ENCODE measurements at places on chromosomes 4 and X.

- DNase-seq = no peak
Observed at GRCh38 chr4:105496899-105497298, 23.0 kb upstream of the PPA2 start.

- no peak for DNase-seq
Observed at GRCh38 chr4:165383591-165384073, 4.8 kb downstream of the CPE start.

DNA sequence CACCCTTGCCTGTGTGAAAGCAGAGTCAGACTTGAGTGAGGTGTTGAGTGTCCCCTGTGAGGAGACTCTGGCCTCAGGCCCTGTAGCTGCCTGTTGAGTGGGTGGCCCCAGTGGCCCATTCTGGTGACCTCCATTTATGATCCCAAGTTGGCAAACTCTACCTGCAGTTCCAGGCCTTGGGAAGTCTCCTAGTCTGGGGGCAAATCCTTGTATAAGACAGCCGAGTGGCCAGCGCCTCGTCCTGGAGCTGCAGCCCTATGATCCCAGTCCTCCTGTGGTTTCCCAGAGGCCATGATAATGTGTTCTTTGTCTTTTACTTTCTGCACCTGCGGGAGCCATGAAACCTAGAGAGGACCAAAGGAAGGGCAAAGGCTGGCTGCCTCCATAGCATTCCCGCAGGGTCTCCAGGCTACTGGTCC, 58.7 kb downstream of the NBDY start:
- no peak for DNase-seq

- no peak for DNase-seq
Observed at GRCh38 chr4:158597879-158598596, 73.6 kb downstream of the C4orf46 start.

GRCh38 chrX:12245650-12246645, 107.7 kb downstream of the FRMPD4 start:
- no peak for DNase-seq

DNA sequence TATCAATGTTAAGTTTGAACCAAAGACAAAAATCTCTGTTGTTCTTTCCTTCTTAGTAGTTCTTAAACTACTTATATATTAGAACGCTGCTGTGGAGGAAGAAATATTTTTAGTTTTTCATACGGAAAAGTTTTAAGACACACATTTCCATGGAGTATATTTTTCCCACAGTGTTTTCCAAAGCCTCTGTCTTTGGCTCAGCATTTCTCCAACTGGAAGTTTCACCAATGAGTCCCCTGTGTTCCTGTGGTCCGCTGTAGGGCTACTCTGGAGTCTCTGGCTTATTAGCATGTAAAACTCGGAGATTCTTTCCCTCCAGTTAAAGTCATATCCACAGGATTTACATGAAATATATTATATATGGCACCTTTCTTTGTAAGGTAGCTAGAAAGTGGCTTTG, 249.0 kb downstream of the CBR4 start:
- DNase-seq = no peak

GRCh38 chrX:39905538-39905891, 192.2 kb downstream of the BCOR start:
- DNase-seq = no peak

DNA sequence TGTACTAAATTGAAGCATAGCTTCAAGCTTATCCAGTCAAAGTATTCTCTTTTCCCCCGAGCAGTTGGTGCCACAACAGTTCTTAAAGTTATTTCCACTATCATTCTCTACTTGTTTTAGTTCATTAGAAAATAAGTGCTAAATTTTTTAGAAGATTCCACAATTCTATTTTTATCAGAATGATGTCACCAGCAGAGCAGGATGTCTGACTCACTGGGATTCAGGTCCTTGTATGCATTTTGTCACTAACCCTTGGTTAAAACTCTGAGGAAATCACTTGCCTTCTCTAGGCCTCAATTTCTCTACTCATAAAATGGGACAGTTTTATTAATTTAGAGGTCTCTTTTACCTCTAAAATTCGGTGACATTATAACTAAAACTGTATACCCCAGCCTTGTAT, 3.4 kb downstream of the DDX53 start:
- no peak for DNase-seq

DNA sequence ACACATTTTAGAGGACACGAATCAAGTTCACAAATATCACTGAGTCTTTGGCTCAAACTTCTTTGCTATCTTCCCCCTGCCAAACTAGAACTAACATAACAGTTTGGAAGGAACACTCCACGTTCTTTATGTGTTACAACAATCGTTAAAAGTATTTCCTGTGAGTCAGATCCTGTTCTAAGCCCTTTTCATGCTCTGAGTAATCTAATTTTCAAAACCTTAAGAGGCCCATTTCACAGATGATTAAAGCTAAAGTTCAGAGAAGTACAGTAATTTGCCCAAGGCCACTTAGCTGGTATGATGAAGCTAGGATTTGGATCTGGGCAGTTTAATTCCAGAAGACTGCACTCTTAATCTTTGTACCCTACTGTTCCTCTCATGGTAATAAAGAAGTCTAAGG, 854.4 kb upstream of the INTU start:
- DNase-seq = no peak

GRCh38 chr4:113673450-113673849, 88.1 kb downstream of the CAMK2D start:
- no peak for DNase-seq

DNA sequence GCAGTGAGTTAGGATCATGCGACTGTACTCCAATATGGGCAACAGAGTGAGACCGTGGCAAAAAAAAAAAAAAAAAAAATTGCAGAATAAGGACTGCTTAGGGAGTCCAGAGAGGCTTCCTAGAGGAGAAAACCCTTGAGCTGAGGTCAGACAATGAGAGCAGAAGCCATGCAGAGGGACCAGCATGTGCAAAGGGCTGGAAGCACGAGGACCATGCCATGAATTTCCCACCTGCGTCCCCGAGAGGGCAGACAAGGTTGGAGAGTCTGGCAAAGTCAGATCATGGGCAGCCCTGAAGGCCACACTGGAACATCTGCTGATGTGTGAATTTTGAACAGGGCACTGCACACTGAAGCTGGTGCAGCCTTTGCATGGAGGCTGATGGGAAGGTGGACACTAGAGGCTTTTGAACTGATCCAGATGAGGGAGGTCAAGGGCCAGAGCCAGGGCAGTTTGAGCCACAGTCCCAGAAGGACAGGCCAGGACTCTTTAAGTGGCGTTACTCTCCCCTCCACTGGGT, 6.5 kb upstream of the JAKMIP1 start:
- no peak for DNase-seq

- no peak for DNase-seq
Observed at GRCh38 chrX:23770142-23770541, 12.8 kb upstream of the SAT1 start.

GRCh38 chrX:10173331-10173900, 16.6 kb downstream of the CLCN4 start:
- DNase-seq = peak; percentile 65

GRCh38 chr4:120659616-120660170, 262.8 kb downstream of the PRDM5 start:
- DNase-seq = no peak

GRCh38 chr4:165386328-165386727, 7.5 kb downstream of the CPE start:
- no peak for DNase-seq

DNA sequence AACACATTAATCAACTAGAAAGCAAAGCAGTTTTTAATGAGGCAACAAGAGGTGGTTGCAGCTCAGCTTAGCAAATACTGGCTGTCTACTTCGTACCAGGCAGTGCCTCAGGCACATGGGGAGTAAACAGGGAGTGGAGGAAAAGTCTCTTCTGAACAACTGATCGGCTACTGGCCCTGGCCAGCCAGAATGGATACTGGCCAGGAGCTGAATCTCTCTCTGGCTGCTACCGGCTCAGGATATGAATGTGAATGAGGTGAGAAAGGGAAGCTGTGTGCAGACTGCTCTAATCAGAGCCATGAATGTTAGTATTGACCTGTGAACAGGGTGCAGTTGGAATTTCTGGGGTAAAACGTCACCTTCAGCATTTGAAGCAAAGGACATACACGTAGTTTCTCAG, 77.3 kb downstream of the STK32B start:
- DNase-seq = no peak

DNA sequence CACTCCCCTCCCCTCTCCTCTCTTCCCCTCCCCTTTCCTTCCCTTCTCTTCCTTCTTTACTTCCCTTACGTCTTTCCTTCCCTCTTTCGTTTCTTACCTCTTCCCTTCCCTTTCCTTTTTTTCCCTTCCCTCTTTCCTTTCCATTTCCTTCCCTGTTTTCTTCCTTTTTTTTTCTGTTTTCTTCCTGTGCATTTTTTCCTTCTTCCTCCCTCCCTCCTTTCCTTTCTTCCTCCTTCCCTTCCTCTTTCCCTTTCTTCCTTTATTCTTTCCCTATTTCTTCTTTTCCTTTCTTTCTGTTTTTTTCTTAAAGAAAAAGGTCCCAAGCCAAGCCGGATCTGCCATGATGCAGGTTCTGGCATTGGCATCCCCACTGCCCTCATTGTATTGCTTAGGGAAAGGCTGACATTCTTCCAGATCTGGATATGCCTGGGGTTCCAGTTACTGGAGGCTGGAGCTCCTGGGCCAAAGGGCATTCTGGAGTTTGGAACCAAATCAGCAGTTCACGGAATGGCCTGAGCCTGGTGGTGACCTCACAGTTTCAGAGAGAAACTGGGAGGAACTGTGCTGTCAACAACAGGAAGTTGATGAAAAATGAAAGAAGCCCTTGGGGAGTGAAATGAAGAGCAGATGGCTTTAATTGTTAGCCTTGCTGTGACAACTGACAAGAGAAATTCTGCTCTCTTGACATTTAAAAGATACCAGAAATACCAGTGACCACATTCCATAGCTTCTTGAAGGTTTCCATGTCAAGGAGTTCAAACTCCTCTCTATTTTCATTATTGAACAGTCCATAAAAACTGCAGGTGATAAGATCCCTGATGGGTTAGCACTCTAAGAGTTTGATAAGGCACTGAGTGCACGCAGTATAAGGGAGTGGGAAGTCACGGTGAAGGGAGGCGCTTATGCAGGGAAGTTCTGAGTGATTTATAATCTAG, 622.1 kb downstream of the SPRY1 start:
- no peak for DNase-seq

DNA sequence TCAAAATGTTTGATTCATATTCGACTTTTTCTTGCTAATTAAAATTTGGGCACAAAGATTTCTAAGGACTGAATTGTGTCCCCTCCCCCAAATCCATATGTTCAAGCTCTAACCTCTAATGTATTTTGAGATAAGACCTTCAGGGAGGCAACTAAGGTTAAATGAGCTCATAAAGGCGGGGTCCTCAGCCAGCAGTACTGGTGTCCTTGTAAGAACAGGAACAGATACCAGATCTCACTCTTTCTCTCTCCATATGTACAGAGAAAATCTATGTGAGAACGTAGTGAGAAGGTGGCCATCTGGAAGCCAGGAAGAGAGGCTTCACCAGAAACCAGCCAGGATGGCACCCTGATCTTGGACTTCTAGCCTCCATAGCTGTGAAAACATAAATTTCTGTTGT, 116.9 kb downstream of the VEGFC start:
- no peak for DNase-seq

DNA sequence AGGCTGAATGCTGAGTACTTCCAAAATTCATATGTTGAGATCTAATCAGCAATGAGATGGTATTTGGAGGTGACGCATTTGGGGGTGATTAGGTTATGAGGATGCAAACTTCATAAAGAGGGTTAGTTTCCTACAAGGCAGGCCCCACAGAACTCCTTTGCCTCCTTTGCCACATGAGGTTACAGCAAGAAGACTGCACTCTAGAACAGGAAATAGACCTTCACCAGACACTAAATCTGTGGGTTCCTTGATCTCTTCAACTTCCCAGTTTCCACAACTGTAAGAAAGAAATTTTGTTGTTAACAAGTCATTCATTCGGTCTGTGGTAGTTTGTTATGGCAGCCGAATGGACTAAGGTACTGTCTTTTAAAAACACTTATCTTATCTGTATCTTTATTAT, 681.9 kb upstream of the HS3ST1 start:
- DNase-seq = no peak
